ENCODE measurements at places on chromosomes 16 and 17. TPM values are rescaled to one million over a fixed set of nuclear protein-coding genes. Genes with fewer than 3 reads are reported as not detected.
A peak's percentile ranks its signal among the peaks of the same experiment; 100 is the strongest.

Gene TSPAN10
- 7.1 TPM for polyA plus RNA-seq

Gene HBA2
- not detected for polyA plus RNA-seq

Gene ACOX1
- 17.9 TPM for polyA plus RNA-seq

Gene BORCS6
- polyA plus RNA-seq = 4.1 TPM

Gene KRT27
- not detected for polyA plus RNA-seq

Gene SOST
- 0.07 TPM for polyA plus RNA-seq

Gene C16orf92
- polyA plus RNA-seq = not detected

Gene HES7
- polyA plus RNA-seq = 0.72 TPM

Gene CA5A
- not detected for polyA plus RNA-seq

Gene IRX6
- not detected for polyA plus RNA-seq

Gene KCNH4
- 0.37 TPM for polyA plus RNA-seq

Gene PIK3R5
- polyA plus RNA-seq = not detected

Gene LPCAT2
- 6.0 TPM for polyA plus RNA-seq

Gene SGF29
- 20.3 TPM for polyA plus RNA-seq

DNA sequence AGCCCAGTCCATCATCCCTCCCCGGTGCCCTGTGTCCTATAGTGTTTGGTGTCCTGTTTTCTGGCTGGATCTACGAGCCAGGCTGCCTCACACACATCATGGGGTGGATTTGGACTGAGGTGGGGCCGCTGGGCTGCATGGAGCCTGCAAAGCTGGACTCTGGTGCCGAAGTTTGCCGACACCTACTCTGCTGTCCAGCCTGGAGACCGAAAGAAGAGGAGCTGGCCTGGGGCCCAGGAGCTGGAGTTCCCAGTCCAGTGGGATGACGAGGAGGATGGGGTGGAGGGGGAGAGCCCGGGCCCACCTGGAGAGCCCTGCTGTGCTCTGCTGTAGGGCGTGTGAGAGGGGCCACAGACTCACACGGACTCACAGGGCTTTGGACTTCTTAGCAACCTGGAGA, 40.3 kb upstream of the ENPP7 start:
- DNase-seq = no peak

DNA sequence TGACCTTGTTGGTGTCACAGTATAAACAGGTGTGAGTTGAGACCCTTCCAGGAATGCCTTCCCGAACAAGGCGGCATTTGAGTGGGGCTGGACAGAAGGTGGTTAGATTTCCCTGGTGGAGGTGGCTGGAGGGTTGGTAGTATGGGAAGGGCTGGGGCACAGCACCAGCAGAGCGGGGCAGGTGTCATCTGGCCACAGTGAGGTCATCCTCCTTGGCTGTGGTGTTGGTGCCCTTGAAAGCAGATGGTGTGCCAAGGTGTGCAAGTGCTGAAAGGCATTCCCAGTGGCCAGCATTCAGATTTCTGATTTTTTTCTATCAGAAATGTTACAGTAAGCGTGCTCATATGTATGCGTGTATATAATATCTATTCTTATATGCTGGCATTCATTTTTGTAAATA, 126.6 kb downstream of the LAT start:
- DNase-seq = no peak

DNA sequence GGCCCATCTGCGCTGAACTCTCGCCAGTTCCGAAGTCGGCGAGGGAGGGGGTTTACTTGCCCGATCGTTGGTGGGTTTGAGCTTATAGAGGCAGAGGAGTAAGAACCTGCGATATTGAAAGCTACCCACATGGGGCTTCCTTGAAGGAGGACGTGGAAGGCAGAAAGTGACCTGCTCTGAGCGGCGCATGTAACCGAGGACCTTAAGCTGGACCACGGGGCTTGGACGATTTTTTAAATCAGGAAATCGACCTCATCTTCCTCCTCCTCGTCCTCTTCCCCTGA, 2.0 kb downstream of the PRAC2 start:
- no peak for DNase-seq

DNA sequence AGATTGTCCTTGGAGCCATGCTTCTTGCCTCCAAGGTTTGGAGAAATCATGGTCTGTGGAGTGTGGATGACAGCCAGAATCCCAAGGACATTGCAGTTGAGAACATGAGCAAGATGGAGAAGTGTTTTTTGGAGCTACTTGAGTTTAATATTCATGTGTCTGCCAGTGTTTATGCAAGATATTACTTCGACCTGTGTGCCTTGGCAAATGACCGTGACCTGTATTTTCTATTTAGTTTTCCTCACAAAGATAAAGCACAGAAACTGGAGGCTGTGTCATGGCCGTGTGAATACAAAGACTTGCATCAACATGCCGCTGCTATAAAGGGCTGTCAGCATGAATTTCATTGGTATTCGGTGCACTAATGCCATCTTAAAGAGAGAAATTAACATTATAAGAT, 9.0 kb downstream of the GGA2 start:
- no peak for DNase-seq

DNA sequence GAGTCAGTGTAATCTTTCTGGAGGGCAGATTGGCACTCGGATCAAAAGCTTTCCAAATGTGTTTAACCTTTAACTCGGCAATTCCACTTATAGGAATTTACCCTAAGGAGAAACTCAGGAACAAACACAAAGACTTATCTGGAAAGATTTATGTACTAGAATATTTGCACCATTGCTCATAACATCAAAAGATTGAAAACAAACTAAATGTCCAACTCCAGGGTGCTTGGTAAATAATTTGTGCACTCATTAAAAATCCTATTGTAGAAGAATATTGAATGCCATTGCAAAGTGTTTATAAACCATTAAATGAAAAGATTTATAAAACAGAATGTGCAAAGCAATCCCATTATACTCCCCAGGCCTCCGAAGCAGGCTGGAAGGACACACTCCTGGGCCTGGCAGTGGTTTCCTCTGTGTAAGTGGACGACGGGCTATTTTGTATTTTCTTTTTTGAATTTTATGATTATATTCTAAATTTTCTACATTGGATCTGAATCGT, 18.7 kb upstream of the RBFOX3 start:
- peak; percentile 73 for DNase-seq

- no peak for DNase-seq
Measured at GRCh38 chr16:85006639-85007038, 4.7 kb downstream of the ZDHHC7 start.

GRCh38 chr17:13036751-13037150, 18.9 kb upstream of the ELAC2 start:
- DNase-seq = no peak

DNA sequence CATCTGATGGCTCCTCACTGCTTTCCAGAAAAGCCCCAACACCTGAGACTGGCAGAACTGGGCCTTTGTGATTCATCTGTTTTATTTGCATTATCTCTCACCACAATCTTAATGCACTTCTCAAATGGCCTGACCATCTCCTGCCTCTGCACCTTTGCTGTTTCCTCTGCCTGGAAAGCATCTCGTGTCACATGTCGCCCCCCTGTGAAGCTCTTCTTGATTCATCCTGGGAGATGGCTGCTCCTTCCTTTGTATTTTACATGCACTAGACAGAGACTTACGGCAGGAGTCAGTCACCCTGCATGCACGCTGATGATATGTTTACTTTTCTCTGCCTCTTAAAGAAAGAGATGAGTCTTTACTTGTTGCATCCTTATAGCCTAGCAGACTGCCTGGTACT, 30.0 kb downstream of the HNF1B start:
- DNase-seq = peak; percentile 53

- DNase-seq = no peak
Measured at GRCh38 chr16:49474741-49475140, 101.1 kb downstream of the C16orf78 start.

GRCh38 chr17:66727634-66728570, 107.0 kb upstream of the CACNG5 start:
- peak; percentile 72 for DNase-seq

DNA sequence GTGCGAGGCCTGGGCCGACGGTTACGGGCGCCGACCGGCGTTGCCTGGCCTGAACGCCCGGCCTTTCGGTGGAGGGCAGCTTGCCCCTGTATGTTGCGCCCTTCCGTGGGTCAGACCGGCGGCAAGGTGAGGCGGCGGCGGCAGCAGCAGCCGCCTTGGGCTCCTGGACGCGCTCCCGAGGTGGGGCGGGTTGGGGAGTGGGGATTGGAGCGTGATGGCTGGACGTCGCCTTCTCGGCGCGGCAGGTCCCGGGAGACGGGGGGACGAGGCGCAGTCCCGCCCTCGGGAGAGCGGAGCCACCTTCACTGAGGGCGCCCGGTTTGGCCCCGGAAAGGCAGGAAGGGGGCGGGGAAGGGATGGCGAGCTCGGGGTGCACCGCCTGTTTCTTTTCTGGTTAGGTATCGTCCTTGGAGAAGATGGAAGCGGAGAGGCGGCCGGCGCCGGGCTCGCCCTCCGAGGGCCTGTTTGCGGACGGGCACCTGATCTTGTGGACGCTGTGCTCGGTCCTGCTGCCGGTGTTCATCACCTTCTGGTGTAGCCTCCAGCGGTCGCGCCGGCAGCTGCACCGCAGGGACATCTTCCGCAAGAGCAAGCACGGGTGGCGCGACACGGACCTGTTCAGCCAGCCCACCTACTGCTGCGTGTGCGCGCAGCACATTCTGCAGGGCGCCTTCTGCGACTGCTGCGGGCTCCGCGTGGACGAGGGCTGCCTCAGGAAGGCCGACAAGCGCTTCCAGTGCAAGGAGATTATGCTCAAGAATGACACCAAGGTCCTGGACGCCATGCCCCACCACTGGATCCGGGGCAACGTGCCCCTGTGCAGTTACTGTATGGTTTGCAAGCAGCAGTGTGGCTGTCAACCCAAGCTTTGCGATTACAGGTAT, 671 bp downstream of the DGKE start:
- DNase-seq = peak; percentile 69

DNA sequence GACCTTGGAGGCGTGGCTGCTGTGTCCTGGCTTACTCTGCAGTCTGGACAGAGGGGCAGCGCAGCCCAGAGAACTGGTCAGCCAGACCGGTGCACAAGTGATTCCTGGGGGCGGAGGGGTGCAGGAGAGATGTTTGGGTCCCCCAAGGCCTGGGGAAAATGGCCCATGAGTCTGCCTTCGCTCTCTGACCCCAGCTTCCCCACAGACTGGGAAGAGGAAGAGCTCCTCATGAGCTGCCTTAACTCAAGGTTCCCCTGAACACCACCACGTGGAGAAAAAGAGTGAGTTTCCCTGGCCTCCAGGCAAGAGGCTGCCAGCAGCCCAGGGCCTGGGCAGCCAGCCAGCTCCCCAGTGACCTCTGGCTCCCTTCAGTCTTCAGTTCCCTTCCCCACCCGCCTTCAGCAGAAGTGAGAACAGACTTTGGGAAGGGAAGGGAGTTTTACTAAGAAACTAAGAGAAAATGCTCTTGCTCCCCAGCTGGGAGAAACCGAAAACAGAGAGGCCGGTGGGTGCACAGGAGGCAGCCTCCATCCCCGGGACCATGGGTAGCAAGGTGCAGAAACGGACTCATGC, 2.0 kb upstream of the C17orf99 start:
- DNase-seq = no peak

- DNase-seq = no peak
Measured at GRCh38 chr17:44122816-44123355, 555 bp downstream of the HDAC5 start.

GRCh38 chr16:88638323-88639230, at the start of gene IL17C:
TSS of gene IL17C (plus strand) at chr16:88638572. CDS start at chr16:88638642, 70 bp downstream.
- no peak for DNase-seq

- DNase-seq = peak; percentile 99
Measured at GRCh38 chr17:59846394-59847165, 46.2 kb downstream of the TUBD1 start.

- no peak for DNase-seq
Measured at GRCh38 chr17:72865954-72866353, 226.5 kb downstream of the SLC39A11 start.

- DNase-seq = no peak
Measured at GRCh38 chr17:16435925-16436886, 20.8 kb downstream of the TRPV2 start.

- peak; percentile 61 for DNase-seq
Measured at GRCh38 chr16:74297145-74297665, 591 bp downstream of the PSMD7 start.

DNA sequence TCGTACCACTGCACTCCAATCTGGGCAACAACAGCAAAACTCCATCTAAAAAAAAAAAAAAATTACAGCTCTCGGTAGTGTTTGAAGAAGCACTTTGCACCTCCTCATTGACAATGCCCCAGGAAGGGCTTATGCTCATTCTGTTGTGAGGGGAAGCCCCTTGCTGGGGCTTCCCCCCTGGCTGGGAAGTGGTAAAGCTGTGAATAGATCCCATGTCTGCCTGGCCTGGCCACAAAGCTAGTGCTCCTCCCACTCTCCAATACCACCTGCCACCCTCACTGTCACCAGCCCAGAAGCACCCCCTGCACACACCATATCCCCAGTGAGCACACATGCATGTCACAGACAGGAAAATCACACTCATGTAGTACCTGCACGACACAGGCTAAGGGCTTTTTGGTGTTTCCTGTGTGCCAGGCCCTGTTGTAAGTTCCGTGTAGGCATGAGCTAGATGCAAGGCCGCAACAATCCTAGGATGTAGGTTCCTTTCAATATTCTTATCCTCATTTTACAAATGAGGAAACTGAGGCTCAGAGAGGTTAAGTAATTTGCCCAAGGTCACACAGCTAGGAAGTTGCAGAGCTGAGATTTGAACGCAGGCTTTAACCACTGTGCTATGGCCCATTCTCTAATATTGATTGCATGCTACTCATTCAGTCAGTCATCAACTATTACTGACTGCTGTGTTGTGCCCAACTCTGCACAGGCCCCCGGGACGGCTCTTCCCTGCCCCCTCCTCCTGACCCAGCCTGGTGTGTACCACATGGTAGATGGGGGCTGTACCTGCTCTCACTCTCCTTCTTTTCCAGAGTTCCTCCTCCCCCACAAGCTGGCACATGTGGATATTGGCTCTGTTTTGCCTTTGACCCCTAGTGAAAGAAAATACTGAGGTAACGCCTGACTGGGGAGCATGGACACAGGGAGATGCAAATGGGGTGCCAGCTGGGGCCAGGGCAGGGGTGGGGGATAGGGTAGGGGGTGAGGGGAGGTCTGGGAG, 11.9 kb upstream of the COL1A1 start:
- peak; percentile 37 for DNase-seq

DNA sequence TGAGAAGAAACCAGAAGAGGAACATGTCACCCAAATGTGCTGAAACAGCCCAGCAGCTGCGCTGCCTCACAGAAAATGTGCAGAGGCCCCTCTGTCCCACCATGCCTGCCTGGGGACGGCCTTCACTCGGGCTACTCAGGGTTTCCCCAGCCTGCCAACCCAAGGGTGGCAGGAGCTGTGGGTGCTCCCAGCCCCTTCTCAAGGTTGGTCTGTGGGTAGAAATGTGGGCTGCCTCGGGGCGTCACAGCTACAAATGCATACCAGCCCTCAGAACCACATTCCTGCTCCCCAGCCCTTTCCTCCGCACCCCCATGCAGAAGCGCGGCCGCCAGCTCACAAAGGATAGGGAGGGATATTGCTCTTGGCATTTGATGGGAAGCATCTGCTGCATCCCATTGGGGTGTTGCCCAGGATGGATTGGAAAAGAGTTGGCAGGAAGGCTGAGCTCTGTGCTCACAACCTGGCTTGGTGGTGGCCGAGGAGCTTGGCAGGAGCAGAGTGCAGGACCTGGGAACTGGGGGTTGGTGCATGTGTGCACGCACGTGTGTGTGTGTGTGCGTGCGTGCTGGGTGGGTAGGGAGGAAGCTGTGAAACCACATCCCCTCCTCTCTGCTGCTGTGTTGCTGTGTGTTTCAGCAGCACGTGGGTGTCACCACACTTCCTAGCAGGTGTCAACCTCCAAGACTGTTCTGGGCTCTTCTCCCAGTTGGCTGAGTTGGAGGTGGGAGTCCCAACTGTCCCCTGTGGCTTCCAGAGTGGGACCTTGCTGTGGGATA, 304.4 kb downstream of the SEC14L1 start:
- DNase-seq = no peak

Measured in A549 (cell line).